GM12891 (cell line): ENCODE measurements at places on chromosomes 7 and 10.

GRCh38 chr7:126690848-126691751 is 561.6 kb downstream of the GRM8 start:
- no peak for DNase-seq

DNA sequence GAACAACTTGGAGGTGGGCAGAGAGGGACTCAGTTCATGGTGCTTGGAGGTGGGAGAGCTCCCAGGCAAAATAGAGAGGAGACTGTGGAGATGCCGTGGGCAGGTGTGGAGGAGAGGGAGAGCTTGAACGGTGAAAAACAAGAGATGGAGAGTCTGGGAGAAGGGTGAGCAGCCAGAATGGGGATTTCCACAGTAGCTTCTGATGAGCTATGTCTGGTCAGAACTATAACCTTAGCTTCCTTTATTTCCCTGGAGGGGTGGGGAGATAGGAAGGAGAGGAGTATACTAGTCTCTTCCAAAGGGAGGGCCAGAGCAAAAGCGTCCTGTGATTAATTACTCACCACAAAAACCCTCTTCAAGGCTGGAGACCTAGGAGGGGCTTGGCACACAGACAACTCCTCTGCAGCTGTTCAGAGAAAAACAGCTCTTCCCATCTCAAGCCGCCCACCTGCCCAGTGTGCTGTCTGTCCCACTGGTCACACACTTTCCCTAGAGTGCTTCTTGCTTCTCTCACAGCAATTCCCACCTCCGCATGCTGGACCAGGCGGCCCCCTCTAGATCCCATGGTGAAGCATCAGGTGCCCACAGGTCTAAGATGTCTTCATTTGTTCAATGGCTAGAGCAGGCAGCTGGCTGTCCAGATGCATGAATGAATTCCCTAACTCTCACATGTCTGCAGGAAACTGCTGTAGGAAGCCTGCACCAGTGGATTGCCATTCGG is 41.9 kb downstream of the TAS2R41 start:
- no peak for DNase-seq

DNA sequence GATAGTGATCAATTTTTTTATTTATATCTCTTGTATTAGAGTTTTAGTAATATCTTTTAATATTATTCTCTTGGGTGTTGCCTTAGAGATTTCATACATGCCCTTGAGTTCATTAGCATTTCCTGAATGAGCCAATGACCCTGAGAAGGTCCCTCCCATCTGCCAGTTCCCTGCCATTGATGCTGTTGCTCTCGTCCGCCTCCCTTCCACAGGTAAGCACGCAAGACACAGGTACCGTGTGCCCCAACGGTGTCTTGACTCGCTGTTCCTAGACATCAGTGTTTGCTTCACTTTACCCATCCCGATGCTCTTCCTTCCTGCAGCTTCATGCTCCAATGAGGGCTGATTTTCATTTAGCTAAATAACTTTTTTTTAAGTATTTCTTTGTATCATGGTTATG is 19.7 kb upstream of the PWWP2B start:
- no peak for DNase-seq

GRCh38 chr10:74079028-74079935 is 71.3 kb downstream of the AP3M1 start:
- no peak for DNase-seq
